ENCODE measurements at places on chromosomes 2 and 18.

DNA sequence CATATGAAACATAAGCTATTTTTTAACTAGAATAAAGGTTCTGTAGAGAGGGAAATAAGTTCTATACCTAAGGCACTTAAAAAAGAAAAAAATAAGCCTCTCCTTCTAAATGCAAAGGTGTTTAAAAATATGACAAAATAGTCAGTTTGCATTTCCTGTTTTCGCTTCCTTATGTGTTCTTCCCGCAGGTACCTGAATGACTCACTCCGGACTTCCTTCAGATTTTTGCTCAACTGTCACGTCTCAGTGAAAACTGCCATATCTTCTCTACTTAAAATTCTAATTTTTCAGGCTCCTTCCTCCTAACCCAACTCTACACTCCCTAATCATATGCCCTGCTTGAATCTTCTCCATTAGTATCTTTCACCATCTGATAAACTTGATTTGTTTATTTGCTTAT is 1333.1 kb downstream of the LRP1B start:
- DNase-seq: no peak

GRCh38 chr18:52933356-52933755 is 593.4 kb downstream of the DCC start:
- no peak for DNase-seq

GRCh38 chr18:48886520-48887293 is 64.1 kb downstream of the SMAD7 start:
- DNase-seq: no peak

DNA sequence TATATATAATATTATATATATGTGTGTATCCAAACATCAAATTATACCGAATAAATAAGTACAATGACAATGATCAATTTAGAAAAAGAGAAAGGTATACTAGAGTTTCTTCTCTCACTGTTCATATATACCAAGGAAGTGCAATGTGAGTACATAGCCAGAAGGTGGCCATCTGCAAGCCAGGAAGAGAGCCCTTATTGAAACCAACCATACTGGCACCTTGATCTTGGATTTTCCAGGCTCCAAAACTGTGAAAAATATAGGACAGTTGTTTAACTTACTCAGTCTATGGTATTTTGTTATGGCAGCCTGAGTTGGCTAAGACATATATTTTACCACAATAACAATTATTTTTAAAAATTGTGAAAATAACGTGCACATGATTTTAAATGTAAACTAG is 1490.2 kb upstream of the SLC39A10 start:
- peak; percentile 12 for DNase-seq

DNA sequence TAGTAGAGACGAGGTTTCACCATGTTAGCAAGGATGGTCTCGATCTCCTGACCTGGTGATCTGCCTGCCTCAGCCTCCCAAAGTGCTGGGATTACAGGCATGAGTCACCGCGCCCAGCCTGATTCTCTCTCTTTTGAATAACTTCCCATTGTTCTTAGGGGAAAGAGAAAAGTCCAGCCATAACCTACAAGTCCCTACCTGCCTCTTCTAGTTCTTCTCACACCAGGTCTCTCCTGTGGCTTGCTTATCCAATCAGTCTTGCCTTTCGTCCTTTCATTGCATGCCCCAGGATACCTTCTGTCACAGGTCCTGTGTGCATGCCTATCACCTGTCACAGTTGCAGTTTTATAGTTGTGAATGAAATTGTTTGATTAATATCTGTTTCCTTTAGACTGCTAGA is 148.1 kb downstream of the SLC4A3 start:
- no peak for DNase-seq

DNA sequence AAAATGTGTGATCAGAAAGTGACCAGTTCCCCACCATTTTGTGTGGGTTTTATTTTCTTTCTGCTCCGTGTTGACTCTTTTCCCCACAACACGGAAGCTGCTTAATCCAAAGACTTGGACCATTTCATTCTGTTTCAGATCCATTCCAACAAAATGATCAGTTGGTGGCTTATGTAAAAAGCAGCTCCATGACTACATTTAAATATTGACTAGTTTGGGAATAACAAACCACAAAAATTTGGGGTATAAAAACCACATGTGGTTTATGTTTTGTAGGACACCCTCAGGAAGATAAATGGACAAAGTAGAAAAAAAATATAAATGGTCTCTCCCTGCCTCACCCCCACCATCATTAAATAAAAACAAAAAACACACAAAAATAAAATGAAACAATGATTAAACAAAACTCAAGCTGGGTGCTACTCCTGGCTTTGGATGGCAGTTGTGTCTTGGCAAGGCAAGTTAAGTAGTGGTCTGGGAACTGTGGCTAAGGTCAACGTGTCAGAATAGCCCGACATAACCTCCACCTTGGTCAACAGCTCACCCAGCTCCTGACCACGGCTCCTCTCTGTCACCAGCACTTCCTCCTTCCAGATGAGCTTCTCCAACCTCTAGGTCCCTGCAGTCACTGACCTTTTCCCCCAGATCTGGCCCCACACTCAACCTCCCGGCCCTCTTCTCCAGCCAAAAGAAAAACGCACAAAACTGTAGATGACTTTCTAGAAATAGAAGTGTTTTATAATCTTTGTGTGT is 12.8 kb upstream of the WIPF1 start:
- DNase-seq: no peak

- no peak for DNase-seq
These were observed 22.6 kb upstream of the TMEM214 start for GRCh38 chr2:27010139-27010538.

GRCh38 chr2:69080071-69080470 is 67.1 kb downstream of the ANTXR1 start:
- DNase-seq: no peak
